ENCODE measurements at places on chromosomes 13 and 19.

DNA sequence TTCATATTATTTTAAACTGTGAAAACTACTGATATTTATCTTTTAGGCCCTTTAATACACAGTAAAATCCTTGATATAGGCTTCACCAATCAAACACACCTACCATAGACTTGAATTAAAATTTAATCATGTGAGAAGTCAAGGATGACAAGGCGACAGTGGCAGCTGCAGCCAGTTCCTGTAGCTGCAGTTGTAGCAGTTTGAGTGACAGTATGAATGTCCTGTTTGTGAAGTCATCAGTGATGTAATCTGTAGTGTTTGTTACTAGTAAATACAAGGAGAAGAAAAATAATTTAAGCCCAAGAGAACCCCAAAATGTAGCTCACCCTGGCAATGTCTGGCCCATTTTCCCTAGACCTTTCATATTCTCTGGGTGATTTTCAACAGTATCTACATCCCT is 897.0 kb downstream of the SLITRK6 start:
- DNase-seq = no peak

DNA sequence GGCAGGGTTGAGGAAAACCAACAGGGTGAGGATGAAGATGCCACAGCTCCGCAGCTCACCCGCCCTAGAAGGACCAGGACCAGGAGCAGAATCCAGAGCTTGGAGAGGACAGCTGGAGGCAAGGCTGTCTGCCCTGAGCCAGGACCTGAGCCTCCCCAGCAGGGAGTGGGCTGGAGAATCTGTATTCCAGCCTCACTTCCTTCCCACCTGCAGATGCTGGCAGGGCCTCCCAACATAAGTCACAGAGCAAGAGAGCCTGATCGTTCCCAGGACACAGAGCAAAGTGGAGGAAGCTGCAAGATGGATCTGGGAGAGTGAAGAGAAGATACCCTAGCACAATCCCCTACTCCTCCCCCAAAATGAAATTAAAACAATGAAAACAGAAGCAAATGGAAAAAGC is 61.7 kb upstream of the WASF3 start:
- no peak for DNase-seq

DNA sequence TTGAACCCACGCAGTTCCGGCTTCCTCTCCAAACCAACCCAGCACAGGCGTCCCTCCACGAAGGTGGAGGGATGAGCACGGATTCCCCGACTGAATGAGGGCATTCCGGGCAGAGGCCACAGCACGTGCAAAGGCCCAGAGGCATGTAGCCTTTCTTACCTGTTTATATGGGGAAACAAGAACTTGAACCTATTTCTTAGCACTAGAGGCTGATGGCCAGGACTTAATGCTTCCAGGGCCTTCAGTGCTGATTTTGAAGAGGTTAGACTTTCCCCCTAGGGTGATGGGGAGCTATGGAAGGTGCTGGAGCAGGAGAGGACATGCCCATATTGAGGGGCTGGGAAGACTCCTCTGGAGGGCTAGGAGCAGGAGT is 2.0 kb downstream of the MAST3 start:
- DNase-seq = no peak

DNA sequence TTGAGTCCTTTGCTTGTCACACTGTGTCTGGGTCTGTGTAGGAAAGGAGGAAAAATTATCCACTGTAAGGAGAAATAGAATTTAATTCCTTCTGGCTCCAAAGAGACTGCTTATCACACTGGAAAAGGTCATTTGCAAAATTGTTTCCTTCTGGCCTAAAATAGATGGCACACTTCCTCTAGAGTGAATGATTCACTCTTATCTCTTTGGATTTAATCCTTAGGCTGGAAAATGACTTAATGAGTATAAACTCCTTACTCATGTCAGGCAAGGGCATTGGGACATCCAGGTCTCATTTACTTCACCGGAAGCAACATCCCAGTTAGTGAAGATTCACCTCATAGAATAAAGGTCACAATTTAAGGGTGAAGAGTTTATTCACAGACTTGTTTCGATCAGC is 293.6 kb downstream of the OXGR1 start:
- DNase-seq = no peak

DNA sequence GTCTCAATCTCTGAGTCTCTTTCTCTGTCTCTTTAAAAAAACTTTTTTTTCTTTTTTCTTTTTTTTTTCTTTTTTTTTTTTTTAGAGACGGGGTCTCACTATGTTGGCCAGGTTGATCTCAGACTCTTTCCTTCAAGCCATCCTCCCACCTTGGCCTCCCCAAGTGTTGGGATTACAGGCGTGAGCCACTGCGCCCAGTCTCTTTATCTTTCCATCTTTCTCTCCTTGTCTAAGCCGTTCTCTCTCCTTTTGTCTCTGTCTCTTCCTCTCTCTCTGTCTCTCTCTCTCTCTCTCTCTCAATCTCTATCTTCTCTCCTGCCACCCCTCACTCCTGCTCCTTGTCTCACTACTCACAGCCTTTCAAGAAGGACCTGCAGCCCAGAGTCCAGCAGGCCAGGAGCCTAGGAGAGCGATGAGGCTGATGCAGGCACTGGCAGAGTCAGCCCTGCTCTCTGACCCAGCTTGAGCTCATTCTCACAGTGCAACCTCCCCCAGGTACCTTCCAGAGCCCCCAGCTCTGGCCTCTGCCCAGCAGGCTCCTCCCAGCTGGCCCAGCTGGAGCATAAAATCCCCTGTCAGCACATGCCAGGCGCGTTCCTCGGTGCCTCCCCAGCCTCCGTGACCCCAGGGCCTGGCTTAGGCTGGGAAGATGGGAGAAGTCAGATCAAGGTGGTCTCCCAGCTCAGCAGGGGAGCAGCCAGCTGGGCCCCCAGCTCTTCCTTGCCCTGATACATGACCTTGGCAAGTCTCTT is at the start of gene NPHS1:
TSS of gene NPHS1 (minus strand) at position 476 of the 752 bp plus-strand sequence. CDS start 667 bp downstream, outside the sequence.
- no peak for DNase-seq

GRCh38 chr13:40488869-40489391 is 177.5 kb downstream of the FOXO1 start:
- no peak for DNase-seq

- no peak for DNase-seq
Observed at GRCh38 chr19:39082167-39082566, 2.0 kb upstream of the ACP7 start.

DNA sequence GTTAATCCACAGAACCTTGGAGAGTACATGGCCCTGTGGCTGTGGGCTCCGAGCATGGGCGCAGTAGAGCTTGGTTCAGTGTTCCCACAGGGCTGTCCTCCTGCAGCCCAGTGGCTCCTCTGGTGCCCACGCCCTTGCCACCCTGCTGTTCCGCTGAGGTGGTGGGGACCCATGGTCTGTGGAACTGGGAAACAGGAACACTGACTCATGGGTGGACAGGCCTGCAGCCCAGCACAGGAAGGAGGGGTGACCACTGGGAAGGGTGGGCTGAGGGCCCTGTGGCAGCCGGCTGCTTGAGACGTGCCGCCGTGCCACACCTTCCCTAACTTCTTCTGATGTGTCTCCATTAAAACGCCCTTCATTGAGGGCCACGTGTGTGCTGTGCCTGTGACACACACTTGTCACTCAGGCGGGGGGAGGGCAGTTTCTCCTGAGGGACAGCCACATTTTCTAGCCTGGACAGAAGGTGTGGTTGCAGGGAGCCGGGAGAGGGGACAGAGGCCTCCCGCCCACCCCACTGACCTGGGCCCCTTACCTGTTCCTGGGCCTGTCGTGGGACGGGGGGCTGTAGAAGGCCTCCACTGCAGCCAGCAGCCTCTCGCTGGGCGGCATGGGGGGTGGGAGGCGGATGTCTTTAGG is 21.1 kb downstream of the CHERP start:
- no peak for DNase-seq

- DNase-seq = no peak
Observed at GRCh38 chr13:109412283-109412901, 374.0 kb downstream of the IRS2 start.

- DNase-seq = no peak
Observed at GRCh38 chr13:31485651-31486051, 253.7 kb upstream of the RXFP2 start.

GRCh38 chr13:74000876-74001275 is 133.3 kb downstream of the KLF12 start:
- DNase-seq = no peak

- no peak for DNase-seq
Observed at GRCh38 chr19:7687177-7687576, 6.5 kb downstream of the TRAPPC5 start.

DNA sequence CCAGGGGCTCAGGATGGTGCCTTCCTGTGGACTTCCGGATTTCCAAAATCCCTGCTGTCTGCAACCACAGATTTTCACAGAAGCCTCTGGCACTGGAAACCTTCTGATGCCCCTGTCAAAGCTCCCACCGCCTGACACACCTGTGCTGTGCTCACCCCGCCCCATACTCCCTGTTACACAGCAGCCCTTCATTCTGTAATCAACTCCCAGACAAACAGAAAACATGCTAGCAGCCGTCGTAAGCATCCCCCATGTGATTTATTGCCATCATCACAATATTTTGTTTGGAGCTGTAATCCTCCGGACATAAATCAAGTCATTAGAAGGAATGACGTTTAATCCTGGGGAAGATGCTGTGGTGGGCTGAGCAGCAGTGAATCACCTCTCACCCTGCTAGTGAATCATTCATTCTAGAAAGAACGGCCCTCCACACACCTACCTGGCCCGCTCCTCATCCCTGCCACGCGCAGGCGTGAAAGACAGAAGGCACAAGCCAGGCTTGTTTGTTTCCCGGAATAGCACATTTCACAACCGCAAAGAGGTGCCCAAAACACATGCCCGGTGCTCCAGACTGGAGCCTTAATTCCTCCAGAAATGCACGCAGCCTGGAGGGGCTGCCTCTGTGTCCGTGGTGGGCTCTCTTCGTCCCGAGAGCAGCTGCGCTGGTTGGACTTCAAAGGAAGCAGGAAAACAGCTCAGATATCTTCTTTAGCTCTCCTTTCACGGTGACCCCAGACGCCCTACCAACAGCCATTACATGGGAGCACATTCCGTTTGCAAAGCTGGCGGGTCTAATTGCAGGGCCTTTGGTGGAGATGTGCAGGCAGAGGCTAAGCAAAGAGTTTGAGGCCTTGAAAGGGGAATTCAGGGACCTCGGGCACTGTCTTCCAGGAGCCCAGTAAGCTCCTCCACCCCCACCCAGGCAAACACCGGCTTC is 41.3 kb upstream of the KCTD15 start:
- no peak for DNase-seq

GRCh38 chr19:4620675-4621074 is 18.6 kb upstream of the TNFAIP8L1 start:
- no peak for DNase-seq

- DNase-seq = no peak
Observed at GRCh38 chr19:4929186-4929585, 19.9 kb downstream of the UHRF1 start.

- no peak for DNase-seq
Observed at GRCh38 chr13:70527599-70527998, 419.3 kb upstream of the KLHL1 start.

- no peak for DNase-seq
Observed at GRCh38 chr19:54429545-54430227, 14.4 kb downstream of the TTYH1 start.

DNA sequence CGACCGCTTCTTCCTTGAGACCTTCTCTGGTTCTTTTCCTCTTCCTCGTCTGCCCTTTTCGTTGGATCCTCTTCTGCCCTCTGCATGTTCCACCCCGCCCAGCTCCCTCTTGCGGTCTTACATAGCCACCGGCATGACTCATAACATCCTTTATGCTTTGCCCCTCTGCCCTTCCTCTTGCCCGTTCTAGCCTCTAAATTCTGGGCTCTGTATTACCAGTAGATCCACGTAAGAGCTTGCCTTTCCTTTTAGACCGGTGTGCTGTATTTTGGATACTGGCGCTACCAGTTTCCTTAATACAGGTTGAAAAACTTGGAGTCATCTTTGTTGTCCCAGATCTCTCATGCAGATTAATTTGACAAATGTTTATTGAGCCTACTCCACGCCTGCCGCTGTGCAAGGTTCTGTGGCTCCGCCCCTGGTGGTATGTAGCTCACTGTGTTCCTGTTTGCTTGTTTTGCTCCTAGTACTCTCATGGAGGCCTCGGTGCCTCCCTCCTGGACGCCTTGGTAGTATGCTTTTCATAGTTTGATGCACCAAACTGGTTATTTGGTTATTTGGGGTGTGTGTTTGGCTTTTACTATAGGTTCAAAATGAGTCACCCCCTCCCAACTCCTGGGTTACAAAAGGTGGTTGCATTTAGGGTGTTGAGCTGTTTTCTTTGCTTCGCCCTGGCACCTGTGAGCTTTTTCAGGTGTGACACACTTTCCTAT is 1.7 kb downstream of the GTF3A start:
- no peak for DNase-seq

DNA sequence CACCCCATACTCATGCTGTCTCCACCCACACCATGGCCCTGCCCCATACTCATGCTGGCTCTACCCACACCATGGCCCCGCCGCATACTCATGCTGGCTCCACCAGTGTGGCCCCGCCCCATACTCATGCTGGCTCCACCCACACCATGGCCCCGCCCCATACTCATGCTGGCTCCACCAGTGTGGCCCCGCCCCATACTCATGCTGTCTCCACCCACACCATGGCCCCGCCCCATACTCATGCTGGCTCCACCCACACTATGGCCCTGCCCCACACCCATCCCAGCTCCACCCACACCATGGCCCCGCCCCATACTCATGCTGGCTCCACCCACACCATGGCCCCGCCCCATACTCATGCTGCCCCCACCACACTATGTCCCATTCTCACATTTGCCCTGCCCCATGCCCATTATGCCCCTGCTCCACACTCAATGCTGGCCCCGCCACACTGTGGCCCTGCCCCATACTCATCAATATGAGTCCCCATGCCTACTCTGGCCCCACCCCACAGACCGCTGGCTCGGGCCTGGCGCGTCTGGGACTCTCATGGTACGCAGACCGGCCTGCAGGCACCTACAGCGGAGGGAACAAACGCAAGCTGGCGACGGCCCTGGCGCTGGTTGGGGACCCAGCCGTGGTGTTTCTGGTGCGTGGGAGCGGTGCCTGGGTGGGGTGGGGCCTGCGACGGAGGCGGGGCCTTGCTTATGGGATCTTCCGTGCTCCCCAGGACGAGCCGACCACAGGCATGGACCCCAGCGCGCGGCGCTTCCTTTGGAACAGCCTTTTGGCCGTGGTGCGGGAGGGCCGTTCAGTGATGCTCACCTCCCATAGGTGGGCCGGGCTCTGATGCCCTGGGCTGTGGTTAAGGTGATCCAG is 3.7 kb upstream of the ARHGAP45 start:
- DNase-seq = no peak

- no peak for DNase-seq
Observed at GRCh38 chr19:58128041-58128685, 22.4 kb downstream of the ZNF329 start.

- no peak for DNase-seq
Observed at GRCh38 chr13:50687545-50687944, 155.9 kb downstream of the DLEU7 start.

GRCh38 chr13:112781881-112782361 is 92.1 kb downstream of the ATP11A start:
- no peak for DNase-seq

GRCh38 chr19:52391135-52391534 is 6.5 kb upstream of the ZNF528 start:
- DNase-seq = no peak

DNA sequence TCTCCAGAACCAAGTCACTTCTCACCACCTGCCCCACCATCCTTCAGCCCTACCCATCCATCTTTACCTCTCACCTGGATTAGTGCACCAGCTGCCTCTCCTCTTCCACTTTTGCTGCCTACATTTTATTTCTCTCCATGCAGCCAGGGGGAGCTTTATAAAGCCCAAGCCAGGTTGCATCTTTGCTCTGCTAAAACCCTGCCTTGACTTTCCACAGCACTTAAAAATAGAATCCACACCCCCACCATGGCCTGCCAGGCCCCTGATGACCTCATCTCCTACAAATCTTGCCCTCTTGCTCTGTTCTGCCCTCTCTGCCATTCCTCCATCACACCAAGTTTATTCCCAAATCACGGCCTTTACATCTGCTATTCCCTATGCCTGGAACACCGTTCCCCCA is 1.8 kb downstream of the HOOK2 start:
- DNase-seq = no peak

- DNase-seq = no peak
Observed at GRCh38 chr13:88345171-88345847, 674.1 kb downstream of the SLITRK5 start.

Data from epithelial cell of proximal tubule (primary cell).